ENCODE measurements at places on chromosomes 5 and 9. TPM values are rescaled to one million over a fixed set of nuclear protein-coding genes. Genes with fewer than 3 reads are reported as not detected.

DNA sequence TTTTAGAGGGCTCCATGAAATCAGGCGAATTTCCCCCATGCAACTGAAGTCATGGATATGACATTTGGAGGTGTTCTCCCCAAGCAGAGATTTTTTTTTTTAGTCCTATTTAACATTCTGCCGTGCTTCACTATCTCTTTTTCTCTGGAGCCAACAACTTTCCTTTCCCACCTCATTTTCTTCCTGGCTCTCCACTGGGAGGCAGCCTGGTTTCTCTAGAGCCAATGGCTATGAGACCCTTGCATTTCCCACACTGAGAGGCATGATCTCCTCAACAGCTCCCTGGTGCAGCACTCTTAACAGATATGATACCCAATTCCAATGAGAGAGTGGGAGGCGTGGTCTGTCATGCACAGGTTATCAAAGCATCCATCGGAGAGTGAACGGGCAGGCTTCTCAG, 310.8 kb downstream of the DRD1 start:
- DNase-seq = no peak

DNA sequence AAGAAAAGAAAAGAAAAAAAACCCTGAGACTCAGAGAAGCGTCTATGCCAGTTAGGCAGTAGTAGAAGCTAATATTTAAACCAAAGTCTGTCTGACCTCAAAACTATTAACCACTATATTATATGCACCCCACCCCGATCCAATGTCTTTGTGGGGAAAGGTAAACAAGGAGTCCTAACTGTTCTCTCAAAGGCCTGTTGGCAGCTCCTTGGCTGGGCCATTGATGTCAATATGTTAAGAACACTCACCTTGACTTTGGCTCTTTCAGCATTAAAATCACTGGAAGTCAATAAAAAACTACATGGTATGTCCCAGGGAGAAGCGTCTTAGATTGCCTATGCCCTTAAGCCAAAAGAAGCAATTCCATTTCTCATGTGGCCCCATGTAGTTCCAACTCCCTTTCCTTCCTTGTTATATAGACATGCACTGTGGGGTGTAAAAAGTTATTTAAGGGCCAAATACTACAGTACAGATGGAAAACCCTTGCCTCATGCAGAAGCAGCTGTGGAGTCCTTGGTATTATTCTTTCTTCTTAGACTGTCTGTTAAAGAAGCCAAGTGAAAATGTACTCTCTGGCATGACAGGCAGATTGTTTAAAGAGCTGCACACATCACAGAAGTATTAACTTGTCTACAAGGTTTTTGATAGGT, 308.6 kb upstream of the RPS23 start:
- no peak for DNase-seq

DNA sequence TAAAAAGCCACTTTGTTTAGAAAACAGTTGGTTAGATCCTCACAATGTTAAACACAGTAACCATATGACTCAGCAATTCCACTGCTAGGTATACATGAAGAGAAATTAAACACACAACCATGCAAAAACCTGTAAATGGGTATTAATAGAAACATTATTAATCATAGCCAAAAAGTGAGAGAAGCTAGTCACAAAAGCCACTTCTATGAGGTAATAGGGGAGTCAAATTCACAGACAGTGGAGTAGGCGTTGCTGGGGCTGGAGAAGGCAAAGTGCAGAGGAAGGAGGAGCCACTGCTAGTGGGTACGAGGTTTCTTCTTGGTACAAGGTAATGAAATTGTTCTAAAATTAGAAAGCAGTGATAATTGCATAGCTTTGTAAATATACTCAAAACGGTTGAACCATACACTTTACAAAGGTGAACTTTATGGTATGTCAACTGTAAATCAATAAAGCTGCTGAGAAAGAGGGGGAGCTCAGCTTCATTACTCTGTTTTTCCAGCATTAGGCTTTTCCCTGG, 364.4 kb downstream of the GADD45G start:
- no peak for DNase-seq

- peak; percentile 19 for DNase-seq
These were observed 11.6 kb upstream of the CETN3 start for GRCh38 chr5:90421136-90421535.

The AOPEP gene
- 118 TPM for total RNA-seq

GRCh38 chr5:117682416-117682815, 1107.8 kb upstream of the SEMA6A start:
- no peak for DNase-seq

The ZBTB5 gene
- total RNA-seq = 12.0 TPM

The TMEM252 gene
- total RNA-seq = not detected

DNA sequence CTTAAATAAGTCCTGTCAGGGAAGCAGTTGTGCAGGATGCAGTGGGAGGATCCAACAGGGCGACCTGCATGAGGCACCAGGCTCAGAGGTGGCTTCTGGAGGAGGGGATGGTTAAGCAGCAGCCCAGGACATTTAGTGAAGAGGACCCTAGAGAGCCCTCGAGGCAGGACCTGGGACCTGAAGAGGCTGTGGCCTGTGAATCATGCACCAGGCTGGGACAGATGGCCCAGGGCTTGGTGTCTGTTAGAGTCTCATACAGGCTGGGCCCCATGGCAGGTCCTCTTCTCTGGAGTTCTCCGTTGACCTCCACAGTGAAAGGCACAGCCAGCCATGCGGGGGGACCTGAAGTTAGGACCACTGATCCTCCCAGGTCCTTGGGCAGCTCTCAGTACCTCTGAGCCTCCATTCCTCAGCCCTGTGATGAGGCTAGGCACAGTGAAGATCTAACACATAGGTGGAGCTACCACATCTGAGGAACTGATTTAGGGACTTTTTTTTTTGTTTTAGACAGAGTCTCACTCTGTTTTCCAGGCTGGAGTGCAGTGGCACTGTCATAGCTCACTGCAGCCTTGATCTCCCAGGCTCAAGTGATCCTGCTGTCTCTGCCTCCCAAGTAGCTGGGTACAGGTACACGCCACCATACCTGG, 60.8 kb upstream of the GARNL3 start:
- no peak for DNase-seq

GRCh38 chr5:157236423-157236822, 29.5 kb upstream of the CYFIP2 start:
- no peak for DNase-seq

- peak; percentile 94 for DNase-seq
These were observed 14.6 kb upstream of the BNC2 start for GRCh38 chr9:16884952-16885513.

The CD14 gene
- 0.96 TPM for total RNA-seq

- DNase-seq = no peak
These were observed 122.1 kb downstream of the SNX18 start for GRCh38 chr5:54639621-54640020.

- DNase-seq = no peak
These were observed 20.3 kb downstream of the GLT6D1 start for GRCh38 chr9:135618866-135619598.

DNA sequence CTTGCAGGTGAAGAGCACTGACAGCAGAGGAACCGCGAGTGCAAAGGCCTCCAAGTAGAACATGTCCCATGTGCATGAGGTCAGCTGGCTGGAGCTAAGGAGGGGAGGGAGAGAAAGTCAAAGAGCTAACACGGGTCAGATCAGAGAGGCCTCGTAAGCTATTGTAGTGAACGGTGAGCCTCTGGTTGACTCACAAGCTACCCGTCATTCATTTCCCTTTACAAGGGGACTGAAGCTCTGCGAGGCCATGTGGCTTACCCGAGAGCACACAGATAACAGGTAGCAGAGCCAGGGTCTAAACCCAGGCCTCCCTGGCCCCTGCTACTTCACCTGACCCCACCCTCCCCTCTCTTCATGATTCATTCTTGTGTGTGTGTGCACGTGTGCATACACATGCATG, 152.7 kb upstream of the ADRA1B start:
- DNase-seq = no peak

The PAPPA gene
- 0.20 TPM for total RNA-seq

Data from RPMI7951 (cell line).